Effector memory CD4-positive, alpha-beta T cell (primary cell): ENCODE measurements at places on chromosomes 11 and 22.

DNA sequence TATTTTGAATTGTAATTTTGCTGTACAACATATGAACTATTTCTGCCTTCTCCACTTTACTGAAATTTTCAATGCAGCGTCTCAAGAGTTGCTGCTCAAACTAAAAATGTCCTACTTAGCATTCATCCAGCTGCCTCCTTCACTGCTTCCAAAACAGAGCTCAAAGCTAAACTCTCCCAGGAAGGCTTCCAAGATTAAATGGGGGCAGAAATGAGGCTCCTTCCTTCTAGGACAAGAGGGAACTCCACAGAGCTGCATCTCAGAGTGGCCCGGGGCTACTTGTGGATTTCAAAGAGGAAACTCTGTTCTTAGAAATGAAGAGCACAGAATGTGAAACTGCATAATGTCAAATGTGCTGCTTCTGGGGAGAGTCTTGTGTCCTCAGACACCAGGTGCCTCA is 295.9 kb upstream of the NCAM1 start:
- no peak for DNase-seq

DNA sequence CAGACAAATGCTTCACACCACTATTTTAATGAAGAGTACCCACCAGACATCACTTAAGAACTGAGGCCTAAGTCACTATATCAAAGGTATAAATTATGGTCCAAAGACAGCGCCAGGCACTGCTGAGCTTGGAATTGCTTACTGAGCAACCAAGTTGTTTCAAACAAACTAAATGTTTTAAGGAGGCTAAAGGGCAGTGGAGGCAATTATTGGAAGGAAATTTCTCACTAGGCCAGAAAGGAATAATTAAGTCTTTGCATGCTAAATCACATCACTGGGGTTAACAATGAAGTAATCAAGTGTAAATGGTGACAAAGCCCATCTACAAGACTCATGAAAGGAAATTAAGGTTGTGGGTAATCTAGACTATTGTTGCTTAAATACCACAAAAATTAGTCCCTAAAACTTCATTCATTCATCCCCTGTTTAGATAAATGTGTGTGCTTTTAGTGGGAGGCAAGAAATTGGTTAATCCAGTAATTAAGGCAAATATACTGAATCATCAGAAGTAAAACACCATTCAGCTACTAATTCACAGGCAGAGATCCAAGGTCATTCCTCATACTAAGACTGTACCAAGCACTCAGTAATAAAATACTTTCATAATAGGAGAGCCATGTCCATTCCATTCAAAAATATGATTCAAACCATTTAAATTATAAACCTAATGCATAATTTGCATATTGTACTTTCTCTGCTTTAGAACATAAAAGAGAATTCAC is 21.2 kb downstream of the LGR4 start:
- no peak for DNase-seq

- DNase-seq = no peak
Measured at GRCh38 chr22:29339381-29340235, 24.1 kb upstream of the RASL10A start.

- no peak for DNase-seq
Measured at GRCh38 chr11:69744435-69744834, 30.7 kb downstream of the FGF4 start.

DNA sequence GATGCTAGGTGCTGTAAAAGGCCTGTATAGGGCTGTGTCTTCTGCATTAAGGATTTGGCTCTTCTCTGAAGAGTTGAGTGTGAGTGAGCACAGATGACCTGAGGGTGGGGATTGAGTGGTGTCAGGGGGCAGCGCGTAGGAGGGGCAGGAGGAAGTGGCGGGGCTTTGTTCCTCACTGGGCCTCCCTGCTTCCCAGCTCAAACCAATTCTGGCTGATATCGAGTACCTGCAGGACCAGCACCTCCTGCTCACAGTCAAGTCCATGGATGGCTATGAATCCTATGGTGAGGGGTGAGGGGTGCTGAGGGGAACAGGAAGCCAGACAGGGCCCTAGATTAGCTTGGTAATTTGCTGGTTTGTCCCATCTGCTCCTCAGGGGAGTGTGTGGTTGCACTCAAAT is 9.1 kb downstream of the PHOX2A start:
- no peak for DNase-seq

DNA sequence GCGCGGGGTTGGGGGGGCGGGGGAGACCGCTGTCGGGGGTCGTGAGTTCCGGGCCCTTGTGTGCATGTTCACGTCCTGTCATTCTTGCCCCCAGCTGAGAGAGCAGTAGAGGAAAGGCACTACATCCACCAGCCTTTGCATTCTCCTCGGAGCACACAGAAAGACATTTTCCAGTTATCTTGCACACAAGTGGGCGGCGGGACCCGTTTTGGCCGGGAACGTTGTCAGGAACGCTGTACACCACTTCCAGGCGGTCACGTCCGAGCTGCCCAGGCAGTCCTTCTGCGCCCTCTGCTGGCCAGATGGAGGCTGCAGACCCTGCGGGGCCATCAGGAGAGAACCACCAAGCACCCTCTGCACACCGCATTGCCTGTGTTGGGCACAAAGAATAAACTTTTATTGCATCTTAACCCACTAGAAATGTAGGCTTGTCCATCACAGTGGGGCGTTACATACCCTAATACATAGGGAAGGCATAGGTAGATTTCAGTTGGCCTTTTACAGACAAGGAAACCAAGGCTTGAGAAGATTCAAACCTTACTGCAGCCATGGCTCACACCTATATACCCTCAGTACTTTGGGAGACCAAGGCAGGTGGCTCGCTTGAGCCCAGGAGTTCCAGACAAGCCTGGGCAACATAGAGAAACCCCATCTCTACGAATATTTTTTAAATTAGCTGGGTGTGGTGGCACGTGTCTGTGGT is 2.8 kb upstream of the CDKN1C start:
- peak; percentile 77 for DNase-seq

DNA sequence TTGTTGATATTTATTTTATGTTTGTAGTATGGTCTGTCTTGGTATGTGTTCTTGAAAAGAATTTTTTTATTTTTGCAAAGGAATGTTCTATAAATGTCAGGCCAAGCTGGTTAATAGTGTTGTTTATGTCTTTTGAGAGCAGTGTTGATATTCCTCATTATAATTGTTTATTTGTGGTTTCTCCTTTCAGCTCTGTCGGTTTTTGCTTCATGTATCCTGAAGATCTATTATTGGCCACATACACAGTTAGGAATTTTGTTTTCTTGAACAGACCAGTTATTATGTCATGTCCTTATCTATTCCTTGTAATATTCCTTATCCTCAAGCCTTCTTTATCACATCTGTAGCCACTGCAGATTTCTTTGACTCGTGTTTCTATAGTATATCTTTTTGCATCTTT is 56.5 kb downstream of the PDHX start:
- DNase-seq = no peak

DNA sequence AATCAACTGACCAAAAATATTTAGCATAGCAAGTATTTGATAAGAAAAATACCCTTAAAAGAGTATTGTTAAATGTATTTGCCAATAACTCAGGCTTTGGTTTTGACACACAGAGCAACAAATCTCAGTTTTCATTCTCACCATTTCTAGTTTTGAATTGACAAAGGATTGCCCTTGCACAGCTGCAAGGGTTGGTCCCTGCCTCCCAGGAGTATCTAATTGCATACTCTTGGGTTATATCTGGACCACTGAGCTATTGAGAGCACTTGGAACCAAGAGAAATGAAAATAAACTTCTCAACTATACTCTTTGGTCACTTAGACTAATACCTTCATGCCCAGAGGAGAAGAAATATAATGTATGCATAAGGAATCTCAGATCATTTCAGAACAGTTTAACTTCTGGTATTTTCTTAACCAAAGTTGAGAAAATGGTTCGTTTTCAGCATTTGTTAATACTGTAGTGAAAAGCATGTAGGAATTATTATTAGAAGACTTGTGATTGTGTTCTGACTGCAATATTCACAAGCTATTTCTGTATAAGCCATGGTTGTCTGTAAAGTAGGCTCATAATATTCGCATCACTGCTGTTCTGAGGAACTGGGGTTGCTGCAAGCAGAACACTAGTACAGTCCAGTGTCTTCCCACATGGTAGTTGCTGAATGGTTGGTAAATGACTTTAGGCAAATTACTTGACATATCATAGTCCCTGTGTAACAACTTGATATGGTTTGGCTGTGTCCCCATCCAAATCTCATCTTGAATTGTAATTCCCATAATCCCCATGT is 7.9 kb downstream of the C2CD3 start:
- DNase-seq = no peak

GRCh38 chr11:125886997-125887372 is 483 bp upstream of the HYLS1 start:
- DNase-seq = no peak

DNA sequence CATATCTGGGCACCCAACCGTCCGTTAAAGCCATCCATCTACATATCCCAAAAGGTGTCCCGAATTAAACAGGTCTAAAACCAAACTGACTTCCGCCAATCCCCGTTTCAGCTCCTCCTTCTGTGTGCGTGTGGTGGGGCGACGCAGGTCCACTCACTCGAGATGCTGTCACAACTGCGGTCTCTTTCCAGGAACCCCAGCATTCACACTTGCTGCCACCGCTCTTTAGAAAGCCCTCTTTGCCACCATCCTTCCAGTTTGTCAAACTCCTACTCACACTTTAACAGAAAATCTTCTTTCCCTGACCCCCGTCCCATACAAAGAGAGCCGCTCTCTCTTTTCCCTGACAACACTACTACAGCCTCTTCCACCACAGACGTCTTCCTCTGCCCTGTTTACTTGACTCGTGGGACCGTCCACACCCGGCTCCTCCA is 467 bp downstream of the ESS2 start:
- no peak for DNase-seq

DNA sequence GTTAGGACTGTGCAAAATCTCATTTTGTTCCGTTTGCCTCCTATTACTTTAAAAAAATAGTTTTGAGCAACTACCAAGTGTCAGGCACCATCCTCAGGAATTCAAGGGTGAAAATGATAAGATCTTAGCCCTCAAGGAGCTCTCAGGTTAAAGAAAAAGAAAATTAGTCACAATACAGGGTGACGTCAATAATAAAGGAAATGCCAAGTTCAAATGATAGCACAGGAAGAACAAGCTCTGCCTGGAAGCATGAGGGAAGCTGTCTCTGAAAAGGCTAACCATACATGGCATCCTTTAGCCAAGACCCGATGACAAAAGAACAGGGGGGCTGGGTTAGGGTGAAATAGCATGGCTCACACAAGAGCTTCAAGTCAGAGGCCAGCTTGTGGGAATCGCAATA is 11.1 kb upstream of the MPZL2 start:
- DNase-seq = no peak

- DNase-seq = no peak
Measured at GRCh38 chr11:114774599-114775361, 96.5 kb downstream of the NXPE2 start.

GRCh38 chr11:76795290-76795935 is 12.3 kb downstream of the TSKU start:
- no peak for DNase-seq

DNA sequence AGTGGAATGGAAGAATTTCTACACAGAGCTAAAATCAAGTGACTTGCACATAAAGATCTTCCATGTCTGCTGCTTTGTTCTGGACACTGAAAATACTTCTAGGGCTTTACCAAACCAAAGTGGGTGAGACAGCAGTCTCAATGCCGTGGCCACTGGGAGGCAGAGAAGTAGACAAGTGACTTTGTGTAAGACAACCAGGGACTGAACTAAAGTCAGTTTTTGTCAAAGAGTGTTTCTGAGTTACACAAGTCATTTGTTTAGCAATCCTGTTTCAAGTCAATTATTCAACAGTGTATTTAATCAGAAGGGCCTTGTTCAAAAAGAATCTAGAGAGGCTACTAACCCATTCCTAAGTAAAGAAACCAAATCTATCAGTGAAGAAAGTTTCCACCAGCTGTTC is 46.6 kb downstream of the TCP11L1 start:
- no peak for DNase-seq

- peak; percentile 43 for DNase-seq
Measured at GRCh38 chr22:41833369-41834004, 582 bp downstream of the SREBF2 start.

- no peak for DNase-seq
Measured at GRCh38 chr11:8317159-8317558, 53.5 kb upstream of the LMO1 start.

DNA sequence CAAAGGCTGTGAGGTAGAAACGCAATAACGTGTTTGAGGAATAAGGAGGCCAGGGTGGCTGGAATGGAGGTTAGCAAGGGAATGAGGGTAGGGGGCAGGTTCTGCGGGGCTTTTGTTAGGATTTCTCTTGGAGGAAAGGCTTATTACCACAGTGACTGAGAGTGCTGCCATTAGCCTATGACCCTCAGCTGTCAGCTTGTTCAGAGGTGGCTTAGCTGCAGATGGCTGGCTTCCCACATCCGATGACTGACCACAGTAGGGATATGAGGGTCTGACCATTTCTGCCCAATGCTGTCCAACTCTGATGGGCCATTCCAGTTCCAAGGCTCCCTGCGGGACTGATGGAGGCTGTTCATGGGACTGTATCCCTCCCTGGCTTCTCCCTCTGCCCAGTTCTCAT is 181.8 kb downstream of the MIAT start:
- DNase-seq = no peak

- no peak for DNase-seq
Measured at GRCh38 chr11:2194877-2195755, 23.5 kb upstream of the TH start.

DNA sequence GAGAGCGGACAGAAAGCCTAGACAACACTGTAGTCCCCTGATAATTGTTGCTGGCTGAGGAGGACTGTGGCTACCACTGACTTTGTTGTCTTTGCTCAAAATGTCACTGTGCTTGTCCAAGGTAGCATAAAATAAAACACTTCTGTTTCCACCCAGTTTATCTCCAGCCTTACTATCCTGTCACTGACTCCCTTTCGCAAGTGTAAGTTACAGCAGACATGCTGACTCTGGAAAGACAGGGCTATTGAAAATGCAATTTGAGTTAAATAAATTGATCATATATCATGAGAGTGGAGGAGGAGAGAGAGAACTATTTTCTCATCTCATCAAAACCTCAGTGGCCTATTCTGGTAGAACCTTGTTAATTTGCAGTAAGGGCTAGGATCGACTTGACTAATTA is 138.0 kb upstream of the KIRREL3 start:
- no peak for DNase-seq

GRCh38 chr11:66579017-66579606 is 10.7 kb upstream of the CTSF start:
- DNase-seq = peak; percentile 68

GRCh38 chr11:76242004-76242779 is 35.9 kb upstream of the WNT11 start:
- no peak for DNase-seq

DNA sequence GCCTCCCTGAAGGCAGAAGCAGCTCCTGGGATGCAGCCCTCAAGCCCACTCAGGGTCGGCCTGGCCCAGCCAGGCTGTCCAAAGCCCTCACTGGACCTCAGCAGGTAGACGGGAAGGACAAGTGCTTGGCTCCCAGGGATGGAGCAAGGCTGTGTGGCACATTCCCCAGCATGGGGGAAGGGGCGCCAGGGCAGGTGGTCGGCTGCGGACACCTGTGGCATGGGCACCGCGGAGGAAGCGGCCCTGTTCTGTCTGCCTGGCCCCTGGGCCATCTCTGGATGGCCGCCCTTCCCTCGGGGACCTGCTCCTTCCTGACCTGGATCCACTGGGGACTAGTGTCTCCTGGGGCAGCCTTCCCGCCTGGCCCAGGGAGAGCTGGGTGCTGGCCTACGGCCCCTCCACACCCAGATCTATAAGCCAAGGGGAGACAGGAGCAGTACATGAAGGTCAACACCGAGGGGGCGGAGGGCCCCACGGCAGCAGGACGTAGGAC is 26.0 kb downstream of the CHID1 start:
- no peak for DNase-seq
